ENCODE measurements at places on chromosomes 13 and 19.
A peak's percentile ranks its signal among the peaks of the same experiment; 100 is the strongest.

- no peak for DNase-seq
Measured at GRCh38 chr13:97798171-97798821, 155.2 kb upstream of the IPO5 start.

DNA sequence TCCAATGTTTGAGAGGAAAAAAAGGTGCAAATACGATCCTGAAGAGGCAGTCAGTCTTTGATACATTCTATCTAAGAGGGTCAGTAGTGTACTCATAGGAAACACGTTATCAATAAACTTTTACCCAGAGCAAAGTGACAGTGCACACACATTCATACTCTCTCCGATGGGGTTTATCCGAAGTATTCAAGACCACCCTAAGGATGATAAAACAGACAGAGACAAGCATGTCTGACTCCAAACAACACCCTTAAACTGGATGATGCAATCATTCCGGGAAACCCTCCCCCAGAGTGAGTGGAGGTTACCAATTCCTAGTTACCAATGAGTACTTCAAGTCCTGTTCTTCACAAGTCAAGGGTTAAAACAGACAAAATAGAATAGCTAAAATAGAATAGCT, 79.1 kb downstream of the DNAJC3 start:
- DNase-seq: no peak

- peak; percentile 52 for DNase-seq
Measured at GRCh38 chr19:2014731-2015607, 545 bp downstream of the BTBD2 start.

GRCh38 chr19:43468354-43469159, 3.1 kb upstream of the LYPD3 start:
- no peak for DNase-seq

DNA sequence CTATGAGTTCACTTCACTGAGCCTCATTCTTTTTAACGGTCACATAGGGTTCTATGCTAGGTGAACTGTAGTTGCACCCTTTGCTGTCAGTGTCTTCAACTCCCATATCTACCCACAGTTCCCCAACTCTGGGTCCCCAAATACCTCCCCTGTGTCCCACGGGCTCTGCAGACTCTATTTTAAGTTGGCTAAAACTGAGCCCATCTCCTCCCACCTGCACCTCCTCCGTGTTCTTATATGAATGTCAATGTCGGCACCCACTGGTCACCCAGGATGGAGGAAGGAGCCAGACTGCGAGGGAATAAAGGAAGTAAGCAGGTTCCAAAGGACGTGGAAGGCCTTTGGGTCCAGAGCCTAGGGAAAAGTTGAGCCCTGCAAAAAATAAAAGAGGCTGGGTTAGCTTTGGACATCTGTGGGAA, 802 bp upstream of the PIN1 start:
- no peak for DNase-seq

DNA sequence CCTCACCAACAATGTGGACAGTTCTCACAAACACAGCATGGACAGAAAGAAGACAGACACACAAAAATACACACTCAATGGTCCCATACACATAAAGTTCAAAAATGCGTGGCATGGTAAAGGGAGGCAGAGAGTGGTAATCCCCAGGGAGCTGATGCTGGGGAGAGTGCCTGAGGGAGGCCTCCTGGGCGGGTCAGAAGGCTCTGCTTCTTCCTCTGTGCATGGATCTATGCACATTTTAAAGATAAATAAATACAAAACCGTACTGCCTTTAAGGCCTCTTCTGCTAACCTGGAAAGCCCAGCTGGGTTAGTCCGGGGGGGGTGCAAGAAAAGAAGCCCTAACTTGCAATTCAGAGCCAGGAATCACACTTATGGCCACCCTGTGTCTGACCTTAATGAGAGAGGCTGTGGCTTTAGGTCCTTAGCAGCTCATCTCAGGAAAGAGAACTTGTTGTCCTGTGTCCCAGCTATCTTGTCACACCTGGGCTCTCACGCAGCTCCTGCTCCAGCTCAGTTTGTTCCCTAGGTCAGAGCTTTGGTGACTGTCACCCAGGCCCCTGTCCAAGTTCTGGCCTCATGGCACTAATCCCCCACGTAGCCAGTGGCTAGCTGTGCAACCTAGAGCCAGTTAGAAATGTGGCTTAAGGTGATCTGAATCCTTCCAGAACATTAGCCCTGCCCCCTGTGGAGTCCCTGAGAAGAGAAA, 28.5 kb downstream of the POP4 start:
- DNase-seq: no peak

DNA sequence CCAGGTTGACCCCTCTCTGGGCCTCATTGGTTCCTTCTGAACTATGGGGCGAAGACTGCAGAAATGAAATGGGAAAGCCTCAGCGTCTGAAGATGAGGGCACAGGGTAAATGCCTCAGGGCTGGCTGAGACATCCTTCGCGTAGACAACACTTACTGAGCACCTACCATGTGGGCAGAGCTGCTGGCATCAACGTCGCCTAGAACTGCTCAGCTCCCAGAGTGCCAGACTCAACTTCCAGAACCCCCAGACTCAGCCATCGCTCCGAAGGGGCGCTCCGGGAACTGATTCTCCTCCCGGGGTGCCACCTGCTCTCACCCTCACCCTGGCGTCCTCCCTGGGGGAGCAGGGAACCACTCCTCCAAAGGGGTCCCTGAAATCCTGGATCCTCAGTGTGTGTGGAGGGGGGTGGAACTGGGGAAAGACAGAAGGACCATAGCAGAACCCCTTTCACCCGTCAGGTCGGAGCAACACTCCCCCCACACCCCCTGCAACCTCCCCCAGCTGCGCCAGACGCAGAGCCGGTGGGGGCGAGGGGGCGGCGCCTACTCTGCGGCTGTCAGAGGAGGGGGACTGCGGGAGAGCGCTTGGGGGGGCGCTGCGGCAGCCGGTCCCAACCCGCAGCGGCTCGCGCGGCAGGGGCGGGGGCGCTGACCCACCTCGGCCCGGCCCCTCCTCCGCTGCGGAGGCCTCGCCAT, 8.2 kb upstream of the NFIC start:
- no peak for DNase-seq

DNA sequence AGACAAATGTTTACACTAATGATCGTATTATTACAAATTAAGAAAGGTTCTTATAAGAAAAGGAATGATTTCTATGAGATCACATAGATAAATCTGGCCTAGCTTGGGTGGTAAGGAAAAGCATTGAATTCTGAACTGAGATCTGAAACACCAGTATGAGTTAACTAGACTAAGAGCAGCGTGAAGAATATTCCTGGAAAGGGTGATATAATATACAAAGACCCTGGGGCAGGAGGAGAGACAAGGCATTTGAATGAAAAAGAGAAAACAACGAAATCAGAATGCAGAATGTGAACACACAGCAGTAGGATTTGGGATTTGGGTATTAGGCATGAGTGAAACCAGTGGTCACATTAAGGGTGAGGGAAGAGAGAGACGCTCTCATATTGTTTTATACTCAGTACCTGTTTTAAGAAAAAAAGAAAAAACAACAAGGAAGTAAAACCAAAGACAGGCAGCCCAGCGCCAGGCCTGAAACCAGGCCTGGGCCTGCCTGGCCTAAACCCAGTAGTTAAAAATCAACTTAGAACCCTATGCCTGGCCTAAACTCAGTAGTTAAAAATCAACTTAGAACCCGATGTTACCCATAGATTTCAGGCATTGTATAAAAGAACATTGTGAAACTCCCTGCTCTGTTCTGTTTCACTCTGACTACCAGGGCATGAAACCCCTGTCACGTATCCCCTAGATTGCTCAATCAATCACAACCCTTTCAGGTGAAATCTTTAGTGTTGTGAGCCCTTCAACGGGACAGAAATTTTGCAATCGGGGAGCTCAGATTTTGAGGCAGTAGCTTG, 287.1 kb downstream of the ITGBL1 start:
- DNase-seq: no peak

- DNase-seq: no peak
Measured at GRCh38 chr13:22698467-22698866, 482.3 kb upstream of the SGCG start.

GRCh38 chr19:46383171-46383815, 30.1 kb downstream of the CCDC8 start:
- no peak for DNase-seq

GRCh38 chr19:37973666-37974065, 66.7 kb downstream of the SIPA1L3 start:
- no peak for DNase-seq

DNA sequence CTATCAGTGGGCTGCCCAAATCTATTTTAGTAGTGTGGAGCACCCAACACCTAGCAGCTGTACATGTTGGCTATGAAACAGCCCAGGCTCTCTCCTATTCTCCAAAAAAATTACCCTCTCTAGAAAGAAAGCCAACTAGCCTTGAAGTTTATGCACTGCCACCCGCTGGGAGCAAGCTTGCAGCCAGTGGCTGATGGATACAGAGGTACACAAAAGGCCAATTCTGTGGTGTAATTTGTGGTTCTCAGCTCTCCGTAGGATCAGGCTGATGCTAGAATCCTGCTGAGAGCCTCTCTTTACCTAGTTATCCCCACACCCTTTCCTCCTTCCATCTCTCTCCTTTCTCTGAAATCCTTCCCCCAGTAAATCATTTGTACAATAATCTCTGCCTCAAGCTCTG, 1120.7 kb downstream of the DIAPH3 start:
- no peak for DNase-seq

DNA sequence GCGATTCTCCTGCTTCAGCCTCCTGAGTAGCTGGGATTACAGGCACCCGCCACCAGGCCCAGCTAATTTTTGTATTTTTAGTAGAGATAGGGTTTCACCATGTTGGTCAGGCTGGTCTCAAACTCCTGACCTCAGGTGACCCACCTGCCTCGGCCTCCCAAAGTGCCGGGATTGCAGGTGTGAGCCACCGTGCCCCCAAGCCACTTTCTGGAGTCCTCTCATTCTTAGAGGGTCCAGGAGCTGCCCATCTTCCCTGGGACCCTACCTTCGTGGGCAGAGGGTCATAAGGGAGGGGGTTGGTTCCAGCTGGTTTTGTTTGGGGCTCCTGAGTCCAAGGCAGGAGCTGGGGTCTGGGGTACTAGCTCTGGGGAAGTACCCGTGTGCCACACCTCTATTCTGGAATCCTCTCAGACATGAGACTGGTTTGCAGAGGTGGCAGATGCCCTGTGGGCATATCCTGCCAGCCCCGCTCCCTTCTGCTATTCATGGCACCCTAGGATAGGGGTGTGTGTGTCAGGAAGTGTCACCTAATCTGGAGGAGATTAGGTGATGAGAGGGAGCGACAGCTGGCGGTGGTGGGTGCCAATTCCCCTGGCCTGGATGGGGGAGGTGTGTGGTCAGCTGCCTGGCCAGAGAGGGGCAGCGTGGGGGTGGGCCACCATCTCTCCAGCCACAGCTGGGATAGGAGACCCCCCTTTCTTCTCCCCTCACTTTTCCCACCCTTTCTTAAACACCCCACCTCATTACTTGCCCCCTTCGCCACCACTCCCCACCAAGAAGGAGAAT, 2.1 kb downstream of the PRMT1 start:
- no peak for DNase-seq

- DNase-seq: no peak
Measured at GRCh38 chr19:6906559-6907060, 19.2 kb downstream of the ADGRE1 start.

GRCh38 chr13:25114220-25114619, 18.3 kb downstream of the PABPC3 start:
- DNase-seq: peak; percentile 63

- no peak for DNase-seq
Measured at GRCh38 chr19:27765397-27765796, 1447.6 kb downstream of the UQCRFS1 start.

DNA sequence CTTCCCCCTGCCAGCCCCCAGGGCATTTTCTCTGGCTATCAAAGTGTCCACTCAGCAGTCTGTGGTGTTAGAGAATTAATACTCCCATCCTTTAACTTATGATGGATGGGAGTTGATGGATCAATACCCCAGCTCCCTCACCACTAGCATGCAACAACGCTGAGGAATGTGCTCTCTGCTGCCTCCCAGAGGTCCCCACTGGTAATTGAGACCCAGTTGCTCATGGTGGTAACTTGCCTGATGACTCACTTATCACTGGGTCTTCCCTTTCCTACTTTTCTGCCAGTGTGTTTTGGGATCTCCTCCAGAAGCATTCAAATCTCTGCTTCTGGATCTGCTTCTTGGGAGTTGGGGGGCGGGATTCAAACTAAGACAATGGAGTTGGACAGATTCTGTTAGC, 20.3 kb upstream of the CACNA1A start:
- DNase-seq: peak; percentile 38

- peak; percentile 40 for DNase-seq
Measured at GRCh38 chr13:113744197-113745000, 14.6 kb upstream of the TMEM255B start.

DNA sequence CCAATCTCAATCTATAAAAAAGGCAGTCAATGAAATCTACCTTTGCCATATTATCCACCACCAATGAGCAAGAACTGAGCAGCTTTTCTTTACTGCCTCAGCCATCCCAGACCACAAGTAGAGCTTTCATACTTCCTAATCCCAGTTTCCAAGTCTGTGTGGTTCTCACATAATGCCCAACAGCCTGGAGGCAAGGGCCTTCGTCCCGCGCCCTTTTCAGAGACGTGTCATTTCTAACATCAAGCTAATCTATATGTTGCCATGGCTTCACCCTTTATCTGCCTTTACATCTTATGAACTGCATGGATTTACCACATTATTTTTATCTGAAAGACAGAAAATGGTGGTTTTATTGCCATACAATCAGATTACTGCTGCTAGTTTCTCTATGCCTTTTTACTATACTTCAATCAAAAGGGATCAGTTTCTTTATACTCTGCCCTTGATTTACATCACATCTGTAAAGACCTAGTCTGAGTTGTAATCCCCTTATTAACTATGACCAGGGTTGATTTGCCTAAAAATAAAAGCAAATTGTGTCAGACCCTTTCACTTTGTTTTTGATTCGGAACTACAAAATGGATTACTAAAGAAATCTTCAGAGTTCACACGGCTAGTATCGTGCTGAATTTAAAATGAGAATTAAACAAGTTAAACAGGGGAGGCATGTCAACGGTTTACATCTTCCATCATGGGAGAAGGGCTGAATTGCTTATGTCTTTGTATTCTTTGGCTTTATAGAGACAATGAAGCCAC, 5.9 kb downstream of the EFNB2 start:
- no peak for DNase-seq

DNA sequence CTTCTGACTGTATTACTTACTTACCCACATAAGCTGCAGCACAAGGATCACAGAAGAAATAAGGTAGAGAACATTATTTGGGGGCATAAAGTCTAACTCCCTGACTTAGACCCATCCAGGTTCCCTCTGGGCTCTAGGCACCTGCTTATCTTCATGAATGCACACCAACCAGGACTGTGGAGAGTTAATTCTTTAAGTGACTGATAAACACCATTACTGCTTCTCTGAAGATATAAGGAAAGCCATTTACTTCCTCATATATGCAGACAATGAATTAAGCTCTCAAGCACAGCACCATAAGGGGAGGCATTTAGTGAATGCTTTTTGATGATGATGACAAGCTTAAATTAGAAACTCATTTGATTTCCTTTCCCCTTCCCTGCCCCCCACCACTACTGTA, 22.5 kb downstream of the OBI1 start:
- DNase-seq: no peak

DNA sequence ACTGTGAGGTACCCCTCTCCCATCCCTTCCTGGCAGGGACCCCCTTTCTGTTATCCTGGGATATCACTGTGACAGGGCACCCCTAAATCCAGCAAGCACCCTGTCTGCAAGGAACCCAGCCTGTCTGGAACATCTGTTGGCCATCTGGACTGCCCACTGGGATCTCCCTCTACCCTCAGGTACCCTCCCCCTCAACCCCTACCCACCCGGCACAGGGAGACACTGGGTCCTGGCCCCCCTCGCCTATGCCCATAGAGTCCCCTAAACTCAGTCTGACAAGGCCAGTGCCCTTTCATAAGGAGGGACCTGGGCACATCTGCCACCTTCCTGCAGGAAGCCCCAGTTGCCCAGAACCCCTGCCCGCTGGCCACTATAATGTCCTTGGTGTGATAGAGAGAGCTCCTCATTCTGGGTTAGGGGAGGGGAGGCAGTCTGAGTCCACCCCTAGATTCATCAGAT, 2.8 kb upstream of the SLC27A5 start:
- DNase-seq: no peak
